SK-N-MC (cell line): ENCODE measurements at places on chromosomes 7 and 10.

DNA sequence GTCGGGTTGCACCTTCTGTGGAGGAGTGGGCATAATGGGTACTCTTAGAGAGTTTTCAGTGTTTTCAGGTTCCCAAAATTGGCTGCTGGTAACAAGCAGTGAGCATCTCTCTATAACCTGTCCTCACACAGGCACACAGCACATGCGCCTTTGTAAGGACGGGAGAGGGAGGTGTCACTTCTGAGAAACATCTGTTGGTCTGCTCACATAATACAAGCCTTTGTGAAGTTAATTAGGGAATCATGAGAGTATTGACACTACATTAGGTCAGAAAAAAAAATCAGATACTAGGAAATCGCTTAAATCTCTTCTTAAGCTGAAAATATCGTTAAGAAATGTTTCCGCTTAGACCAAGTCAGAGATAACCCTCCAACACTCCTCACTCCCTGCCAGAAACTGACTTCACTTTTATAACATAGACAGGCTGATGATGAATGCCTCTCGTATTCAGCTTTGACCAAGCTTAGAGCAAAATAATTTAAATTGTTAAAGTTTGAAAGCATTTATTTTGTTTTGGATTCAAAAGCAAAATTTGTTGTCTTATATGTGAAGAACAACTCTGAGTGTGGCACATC is 769.7 kb downstream of the TNS3 start:
- no peak for DNase-seq

DNA sequence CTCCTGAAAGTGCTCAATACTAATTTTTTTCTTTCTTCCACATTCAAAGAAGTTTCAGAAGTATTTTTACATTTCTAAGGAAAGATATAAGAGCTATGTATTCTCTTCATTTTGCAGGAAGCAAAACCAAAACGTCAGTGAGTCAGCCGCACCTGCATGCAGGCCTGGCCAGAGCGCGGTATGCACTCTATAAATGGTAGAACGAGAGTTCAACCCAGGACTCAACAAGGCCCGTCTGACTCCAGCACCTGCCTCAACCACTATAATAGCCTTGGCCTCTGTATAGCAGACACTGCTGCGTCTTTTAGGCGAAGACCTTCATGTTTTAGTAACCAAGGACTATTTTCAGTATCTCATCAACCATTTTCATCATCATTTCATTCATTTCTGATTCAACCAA is 113.2 kb downstream of the KMT2E start:
- DNase-seq, result no peak

DNA sequence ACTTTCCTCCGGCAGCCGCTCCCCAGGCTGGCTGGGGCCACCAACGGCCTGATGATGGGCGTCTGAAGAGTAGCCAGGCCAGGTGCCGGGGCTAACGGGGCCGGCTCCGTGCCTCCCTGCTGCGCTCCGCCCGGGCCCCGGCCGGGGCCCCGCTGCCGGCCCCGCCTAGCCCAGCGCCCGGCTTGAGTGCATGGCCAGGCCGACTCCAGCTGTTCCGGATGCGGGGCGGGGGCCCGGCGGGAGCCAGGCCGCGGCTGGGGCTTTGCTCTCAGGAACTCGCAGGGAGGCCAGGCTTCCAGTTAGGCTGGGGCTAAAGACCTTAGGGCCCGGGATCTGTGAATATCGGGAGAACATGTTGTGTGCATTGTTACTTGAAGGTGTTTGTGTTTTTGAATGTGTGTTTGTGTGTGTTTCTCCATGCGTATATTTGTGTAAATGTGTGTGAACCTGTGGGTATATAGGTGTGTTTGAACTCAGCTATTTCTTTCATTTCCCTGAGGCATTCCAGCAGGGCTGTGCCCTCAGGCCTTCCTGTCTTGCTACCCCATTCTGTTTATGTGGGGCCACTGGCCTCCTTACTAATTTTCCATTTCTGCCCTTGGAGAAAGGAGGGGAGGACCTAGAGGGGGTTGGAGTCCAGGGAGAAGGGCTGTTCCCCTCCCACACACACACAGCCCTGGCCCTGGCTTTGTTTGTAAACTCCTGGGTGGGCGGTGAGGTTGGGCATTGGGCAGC is 1.1 kb upstream of the LBX1 start:
- no peak for DNase-seq

GRCh38 chr10:88163572-88163971 is 300.1 kb downstream of the PTEN start:
- no peak for DNase-seq

- no peak for DNase-seq
These were observed 7.1 kb upstream of the FAM107B start for GRCh38 chr10:14781763-14782162.

DNA sequence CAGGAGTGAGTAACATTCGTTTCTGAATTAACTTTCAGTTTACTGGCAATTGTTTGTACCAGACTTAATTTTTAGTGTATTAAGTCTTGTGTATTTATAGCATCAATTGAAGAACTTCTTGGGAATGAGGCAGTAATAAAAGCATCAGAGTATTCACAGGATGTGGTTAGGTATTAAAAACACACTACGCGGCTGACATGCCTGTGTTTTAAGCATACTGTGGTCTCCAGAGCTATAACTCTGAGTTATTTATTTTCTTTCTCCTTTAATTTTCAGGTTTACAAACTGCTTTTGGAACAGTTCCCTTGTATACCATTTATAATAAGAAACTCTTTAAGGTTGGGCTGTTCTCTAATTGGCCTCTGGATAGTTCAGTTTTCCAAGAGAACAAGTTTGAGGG is 626.1 kb upstream of the NRG3 start:
- peak; percentile 37 for DNase-seq

- DNase-seq, result no peak
These were observed 470.7 kb upstream of the AKR1E2 start for GRCh38 chr10:4355350-4355749.

GRCh38 chr10:22976534-22976933 is 48.7 kb downstream of the ARMC3 start:
- no peak for DNase-seq

- DNase-seq, result no peak
These were observed 243.1 kb downstream of the KIAA1217 start for GRCh38 chr10:24452030-24452429.

DNA sequence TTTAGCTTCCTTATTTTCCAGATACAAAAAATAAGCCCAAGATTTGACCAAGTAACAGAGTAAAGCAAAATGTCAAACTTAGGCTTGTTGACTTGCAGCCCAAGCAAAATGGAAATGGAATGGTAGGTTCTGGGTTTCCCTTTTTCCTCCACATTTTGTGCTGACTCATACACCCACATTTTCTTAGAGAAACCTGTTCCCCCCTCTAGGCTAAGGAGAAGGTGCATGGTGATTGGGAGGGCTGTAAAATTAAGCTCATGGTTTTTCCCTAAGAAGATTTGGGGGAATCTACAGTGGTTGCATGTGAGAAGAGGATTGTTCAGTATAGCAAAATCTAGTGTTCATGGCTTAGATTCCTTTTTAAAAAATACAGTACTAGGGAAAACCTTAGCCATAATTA is 127.4 kb downstream of the ARL4A start:
- DNase-seq, result no peak

DNA sequence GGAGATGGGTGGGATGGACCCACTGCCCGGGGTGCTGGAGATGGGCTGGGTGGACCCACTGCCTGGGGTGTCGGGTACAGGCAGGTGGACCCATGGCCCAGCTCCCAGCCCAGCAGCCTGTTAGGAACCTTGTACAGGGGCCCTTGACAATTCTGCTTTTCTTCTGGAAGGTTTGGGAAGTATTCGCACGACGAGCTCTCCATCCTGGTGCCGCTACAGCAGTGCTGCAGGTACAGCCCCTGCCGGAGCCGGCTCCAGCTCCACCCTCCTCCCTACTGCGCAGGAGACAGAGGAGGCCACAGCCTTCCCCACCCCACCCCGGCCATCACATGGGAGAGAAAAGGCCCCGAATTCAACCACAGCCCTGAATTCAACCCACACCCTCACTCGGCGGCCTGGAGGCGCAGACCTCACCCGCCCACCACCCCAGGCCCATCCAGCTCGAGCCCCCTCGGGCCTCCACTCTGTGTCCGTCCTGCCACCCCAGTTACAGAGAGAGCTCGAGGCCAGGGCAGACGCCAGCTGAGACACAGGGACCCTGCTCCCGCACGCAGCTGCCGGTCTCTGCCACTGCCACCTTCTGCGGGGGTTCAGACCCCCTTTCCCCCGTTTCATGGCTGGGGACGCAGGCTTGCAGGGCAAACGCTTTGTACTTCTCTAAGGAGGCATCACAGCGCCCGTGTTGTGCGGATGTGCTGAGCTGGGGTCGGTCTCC is 31.3 kb upstream of the FOXL3 start:
- DNase-seq, result no peak

GRCh38 chr10:35446439-35446838 is 110.1 kb downstream of the CCNY start:
- DNase-seq, result no peak

DNA sequence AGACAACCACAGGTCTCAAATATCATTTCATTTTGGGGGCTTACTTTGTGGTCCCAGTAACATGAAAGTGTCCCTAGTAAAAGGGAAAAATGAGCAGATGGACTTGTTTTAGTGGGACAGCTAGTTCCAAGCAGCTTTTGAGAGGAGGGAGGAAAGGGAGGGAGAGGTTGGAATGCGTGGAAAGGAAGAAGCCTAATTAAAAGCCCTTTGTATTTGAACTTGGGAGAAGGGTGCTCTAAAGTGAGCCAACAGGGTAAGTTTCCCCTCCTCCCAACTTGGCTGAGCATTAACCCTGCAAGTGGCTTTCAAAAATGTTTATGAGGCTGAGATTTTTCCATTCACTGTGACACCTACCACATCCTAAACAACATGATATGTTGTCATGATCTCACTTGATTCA is 38.8 kb upstream of the LYZL1 start:
- DNase-seq, result no peak

GRCh38 chr10:125928928-125929585 is 32.7 kb downstream of the FANK1 start:
- DNase-seq, result no peak

- DNase-seq, result no peak
These were observed 337.0 kb upstream of the PRKCQ start for GRCh38 chr10:6917125-6917524.

DNA sequence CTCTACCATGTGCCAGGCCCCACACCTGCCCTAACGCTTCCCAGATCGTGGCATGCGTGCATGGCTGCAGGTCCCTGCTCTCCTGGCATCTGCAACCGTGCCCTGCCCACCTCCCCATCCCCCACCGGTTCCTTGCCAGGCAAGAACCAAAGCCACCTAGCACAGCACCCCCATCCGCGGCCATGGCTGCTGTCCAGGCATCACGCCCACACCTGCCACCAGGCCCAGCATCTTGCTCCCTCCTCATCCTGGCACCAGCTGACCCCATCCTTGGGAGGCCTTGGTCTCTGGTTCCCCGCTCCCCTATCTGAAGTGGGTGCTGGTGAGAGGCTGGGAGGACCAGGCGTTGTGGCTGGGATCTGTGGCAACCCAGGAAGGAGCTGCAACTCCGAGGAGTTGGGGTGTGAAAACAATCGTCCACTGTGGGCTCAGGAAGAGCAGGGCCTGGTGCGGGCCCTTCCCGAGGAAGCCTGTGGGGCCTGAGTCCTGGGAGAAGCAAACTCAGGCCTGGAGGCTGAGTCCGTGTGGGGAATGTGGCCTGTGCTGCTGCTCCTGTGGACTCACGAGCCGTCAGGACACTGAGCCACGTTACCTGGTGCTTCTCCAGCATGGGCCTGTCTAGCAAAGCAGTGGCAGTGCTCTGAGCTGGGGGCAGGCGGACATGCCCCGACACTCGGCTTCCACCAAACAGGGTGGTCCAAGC is 417.1 kb downstream of the DNAJB6 start:
- DNase-seq, result no peak

DNA sequence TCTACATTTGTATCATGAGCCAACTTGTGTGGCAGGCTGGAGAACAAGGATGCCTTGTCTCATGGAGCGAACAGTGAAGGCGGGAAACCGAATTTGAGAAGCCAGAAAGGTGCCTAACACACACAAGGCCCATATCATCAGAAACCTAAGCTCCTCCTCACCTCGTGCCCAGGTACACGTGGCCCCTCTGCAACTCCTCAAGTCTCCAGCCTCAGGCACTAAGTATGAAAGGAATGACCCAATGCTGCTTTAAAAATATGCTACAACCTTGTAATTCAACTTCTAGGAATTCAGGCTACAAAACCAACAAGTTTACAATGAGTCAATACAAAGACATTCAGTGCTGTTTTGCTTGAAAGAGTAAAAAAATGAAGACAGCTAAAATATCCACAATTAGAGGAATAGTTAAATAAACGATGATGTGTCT is 95.7 kb downstream of the CDK6 start:
- no peak for DNase-seq

DNA sequence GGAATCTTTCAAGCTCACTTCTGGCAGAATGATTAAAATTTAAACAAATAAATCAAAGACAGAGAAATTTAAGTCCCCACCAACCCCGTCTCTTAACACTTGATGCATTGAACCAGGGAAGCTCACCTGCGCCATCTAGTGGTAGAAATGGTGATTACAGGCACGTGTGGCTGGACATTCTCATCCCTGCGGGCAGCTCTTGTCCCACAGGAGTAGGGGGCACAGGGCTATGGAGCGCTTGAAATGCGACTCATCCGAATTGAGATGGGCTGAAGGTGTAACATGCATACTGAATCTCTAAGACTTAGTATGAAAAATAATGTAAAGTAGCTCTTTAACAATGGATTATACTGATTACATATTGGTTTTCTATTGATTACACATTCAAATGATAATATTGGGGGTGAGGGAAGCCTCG is 24.8 kb upstream of the SLIT1 start:
- DNase-seq, result no peak

GRCh38 chr7:1857487-1858421 is 187.7 kb downstream of the ELFN1 start:
- DNase-seq, result no peak

- no peak for DNase-seq
These were observed 25.7 kb downstream of the FOXL3 start for GRCh38 chr7:315516-316265.

- no peak for DNase-seq
These were observed 53.3 kb downstream of the SEMA3D start for GRCh38 chr7:85133560-85133959.

- no peak for DNase-seq
These were observed at the start of gene SHOC2 for GRCh38 chr10:110919349-110919931. SHOC2 (plus strand) TSS chr10:110919604; CDS start chr10:110964359, 44,755 bp downstream.

GRCh38 chr7:148746135-148746534 is 47.4 kb downstream of the CUL1 start:
- DNase-seq, result no peak

GRCh38 chr7:77327932-77328628 is 88.1 kb downstream of the GSAP start:
- DNase-seq, result no peak

GRCh38 chr10:12704488-12704887 is 297.0 kb downstream of the CCDC3 start:
- DNase-seq, result no peak

GRCh38 chr7:110835218-110835617 is 255.7 kb upstream of the LRRN3 start:
- no peak for DNase-seq

DNA sequence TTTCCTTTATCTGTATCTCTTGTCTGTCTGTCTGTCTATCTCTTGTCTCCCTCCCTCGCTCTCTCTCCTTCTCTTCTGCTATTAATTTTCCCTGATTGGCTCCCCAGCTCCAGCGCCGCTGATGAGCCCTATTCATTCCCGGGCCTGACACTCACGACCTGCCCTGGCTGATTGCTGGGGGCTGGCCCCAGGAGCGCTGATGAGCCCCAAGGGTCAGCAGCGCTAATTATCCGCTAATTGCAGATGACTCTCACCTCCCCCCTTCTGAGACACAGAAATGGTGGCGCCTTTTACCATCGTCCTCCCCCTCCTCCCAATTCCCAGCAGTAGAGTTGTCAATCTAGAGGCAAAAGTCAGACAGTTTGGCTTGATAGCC is 1.3 kb upstream of the GBX1 start:
- no peak for DNase-seq
